ENCODE measurements at places on chromosomes 13 and 19. TPM values are rescaled to one million over a fixed set of nuclear protein-coding genes. Genes with fewer than 3 reads are reported as not detected.

- peaks cover 8% of the 10 kb centered on the region for H3K36me3 ChIP-seq
- peaks cover 1% of the 10 kb centered on the region for H3K27me3 ChIP-seq
- peak; percentile 37 for DNase-seq
- peak overlapping the region; percentile 97 for H3K27ac ChIP-seq
- H3K4me1 ChIP-seq = peaks cover 16% of the 10 kb centered on the region
These were observed 1.5 kb downstream of the TCF3 start for GRCh38 chr19:1650650-1651567.

DNA sequence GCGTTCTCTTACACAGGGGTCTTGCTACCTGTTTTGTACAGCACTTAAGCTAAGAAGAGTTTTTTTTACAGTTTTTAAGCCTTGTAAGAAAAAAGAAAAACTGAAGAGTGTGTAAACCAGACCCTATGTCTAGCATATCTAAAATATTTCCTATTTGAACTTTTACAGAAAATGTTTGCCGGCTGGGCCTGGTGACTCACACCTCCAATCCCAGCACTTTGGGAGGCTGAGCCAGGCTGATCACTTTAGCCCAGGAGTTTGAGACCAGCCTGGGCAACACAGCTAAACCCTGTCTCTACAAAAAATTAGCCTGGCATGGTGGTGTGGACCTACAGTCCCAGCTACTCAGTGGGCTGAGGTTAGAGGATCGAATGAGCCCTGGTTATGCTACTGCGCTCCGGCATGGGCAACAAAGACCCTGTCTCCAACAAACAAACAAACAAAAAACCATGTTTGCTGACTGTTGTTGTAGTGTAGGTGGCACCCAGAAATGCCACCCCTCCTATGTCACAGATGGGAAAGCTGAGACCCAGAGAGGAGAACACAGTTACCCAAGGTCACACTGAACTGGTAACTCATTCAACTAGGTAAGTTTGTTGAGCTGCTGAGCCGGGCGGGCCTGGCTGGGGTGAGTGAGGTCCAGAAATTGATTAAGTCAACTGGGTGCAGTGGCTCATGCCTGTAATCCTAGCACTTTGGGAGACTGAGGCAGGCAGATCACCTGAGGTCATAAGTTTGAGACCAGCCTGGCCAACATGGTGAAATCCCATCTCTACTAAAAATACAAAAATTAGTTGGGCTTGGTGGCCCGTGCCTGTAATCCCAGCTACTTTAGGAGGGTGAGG lies 1.9 kb upstream of the VASP start:
- peaks cover 8% of the 10 kb centered on the region for H3K36me3 ChIP-seq
- peak overlapping the region; percentile 95 for H3K4me3 ChIP-seq

DNA sequence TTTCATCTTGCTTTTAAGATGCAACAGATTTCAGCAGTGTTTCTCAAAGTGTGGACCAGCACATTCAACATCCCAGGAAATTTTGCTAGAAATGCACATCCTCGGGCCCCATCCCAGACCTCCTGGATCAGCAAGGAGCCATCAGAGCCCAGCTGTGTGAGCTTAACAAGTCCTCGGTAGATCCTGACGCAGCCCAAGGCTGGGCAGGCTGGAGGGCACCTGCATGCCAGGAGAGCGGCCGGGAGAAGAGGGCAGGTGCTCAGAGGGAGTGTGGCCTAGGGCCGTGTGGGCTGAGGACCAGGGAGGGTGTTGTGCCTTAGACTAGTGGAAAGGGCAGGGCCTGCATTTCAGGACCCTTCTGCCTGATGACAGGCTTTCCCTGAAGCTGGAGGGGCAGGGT lies 2.2 kb upstream of the MCF2L start:
- no peak overlapping the region for H3K27ac ChIP-seq
- H3K4me1 ChIP-seq = peaks cover 9% of the 10 kb centered on the region
- peaks cover 31% of the 10 kb centered on the region for H3K27me3 ChIP-seq

- no peak overlapping the region for H3K4me3 ChIP-seq
- no peaks in the 10 kb centered on the region for H3K27me3 ChIP-seq
- H3K36me3 ChIP-seq = peaks cover 53% of the 10 kb centered on the region
- DNase-seq = no peak
These were observed 7.6 kb upstream of the CD79A start for GRCh38 chr19:41869374-41869955.

DNA sequence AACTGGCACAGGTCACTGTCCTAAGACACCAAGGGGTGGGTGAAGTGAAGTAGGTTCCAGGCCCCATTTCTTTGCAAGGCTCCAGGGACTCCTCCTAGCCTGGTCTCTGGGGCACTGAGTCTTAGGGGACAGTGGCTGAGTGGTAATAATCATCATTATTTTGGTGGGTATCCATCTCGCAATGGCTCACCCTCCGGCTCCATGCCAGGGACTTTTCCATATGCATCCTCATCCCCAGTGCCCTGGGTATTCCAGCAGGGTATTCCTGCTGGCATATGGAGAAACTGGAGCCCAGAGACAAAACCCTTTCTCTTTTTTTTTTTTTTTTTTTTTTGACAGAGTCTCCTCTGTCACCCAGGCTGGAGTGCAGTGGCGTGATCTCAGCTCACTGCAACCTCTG lies 2.5 kb downstream of the PDE4A start:
- no peak for DNase-seq
- H3K27ac ChIP-seq = no peak overlapping the region
- H3K4me1 ChIP-seq = peaks cover 70% of the 10 kb centered on the region
- no peaks in the 10 kb centered on the region for H3K27me3 ChIP-seq

- no peak overlapping the region for H3K4me3 ChIP-seq
- DNase-seq = no peak
- peaks cover 7% of the 10 kb centered on the region for H3K4me1 ChIP-seq
- no peak overlapping the region for H3K27ac ChIP-seq
These were observed 407.2 kb downstream of the KCNRG start for GRCh38 chr13:50422181-50423148.

DNA sequence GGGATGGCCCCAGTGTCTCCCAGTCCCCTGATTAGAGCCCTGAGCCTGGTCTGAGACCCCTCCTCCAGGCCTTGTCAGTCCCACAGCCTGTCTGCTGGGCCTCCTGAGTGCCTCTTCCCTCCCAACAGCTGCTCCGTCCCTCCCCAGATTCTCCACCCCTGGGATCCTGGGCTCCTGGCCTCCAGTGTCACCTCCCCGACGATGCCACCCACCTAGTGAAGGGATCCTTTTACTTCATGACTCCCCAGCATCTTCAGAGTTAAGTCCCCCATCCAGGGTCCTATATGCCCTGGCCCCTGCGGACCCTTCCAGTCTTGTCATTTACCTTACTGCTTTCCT lies 4.4 kb upstream of the PRX start:
- peaks cover 9% of the 10 kb centered on the region for H3K36me3 ChIP-seq
- peaks cover 25% of the 10 kb centered on the region for H3K4me1 ChIP-seq
- H3K27ac ChIP-seq = peak overlapping the region; percentile 4
- DNase-seq = no peak
- no peak overlapping the region for H3K4me3 ChIP-seq

DNA sequence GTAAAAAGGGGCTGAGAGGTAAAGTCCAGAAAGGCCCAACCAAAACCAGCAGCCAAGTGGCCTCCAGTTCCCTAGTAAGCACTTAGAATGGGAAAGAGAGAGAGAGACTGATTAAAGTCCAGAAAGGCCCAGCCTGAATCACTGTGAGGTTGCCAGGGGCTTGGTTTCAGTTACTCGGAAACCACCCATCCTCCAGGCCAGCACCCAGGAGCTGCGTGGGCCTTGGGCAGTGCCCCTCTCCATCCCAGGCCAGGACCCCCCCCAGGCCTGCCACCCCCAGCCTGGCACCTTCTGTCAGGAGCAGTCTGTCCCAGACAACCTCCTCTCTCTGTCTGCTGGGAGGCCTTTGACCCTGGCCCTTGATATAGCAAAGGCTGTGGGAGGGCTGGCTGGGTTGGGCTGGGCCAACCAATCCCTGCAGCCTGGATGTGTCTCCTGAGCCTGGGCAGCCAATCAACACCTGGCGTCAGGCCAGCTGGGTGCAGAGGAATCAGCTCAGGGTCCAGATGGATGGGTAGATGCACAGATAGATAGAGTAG lies at the start of gene CYP4F2:
CYP4F2 (minus strand) TSS at position 337 of the 539 bp plus-strand sequence. CDS start 463 bp downstream, outside the sequence.
- no peak within 1 kb of the TSS for H3K4me3 ChIP-seq
- H3K4me1 ChIP-seq = no peaks in the 10 kb centered on the region
- DNase-seq = no peak
- H3K27ac ChIP-seq = no peak within 1 kb of the TSS
- peaks cover 26% of the 10 kb centered on the region for H3K27me3 ChIP-seq
- H3K36me3 ChIP-seq = no peaks in the 10 kb centered on the region

DNA sequence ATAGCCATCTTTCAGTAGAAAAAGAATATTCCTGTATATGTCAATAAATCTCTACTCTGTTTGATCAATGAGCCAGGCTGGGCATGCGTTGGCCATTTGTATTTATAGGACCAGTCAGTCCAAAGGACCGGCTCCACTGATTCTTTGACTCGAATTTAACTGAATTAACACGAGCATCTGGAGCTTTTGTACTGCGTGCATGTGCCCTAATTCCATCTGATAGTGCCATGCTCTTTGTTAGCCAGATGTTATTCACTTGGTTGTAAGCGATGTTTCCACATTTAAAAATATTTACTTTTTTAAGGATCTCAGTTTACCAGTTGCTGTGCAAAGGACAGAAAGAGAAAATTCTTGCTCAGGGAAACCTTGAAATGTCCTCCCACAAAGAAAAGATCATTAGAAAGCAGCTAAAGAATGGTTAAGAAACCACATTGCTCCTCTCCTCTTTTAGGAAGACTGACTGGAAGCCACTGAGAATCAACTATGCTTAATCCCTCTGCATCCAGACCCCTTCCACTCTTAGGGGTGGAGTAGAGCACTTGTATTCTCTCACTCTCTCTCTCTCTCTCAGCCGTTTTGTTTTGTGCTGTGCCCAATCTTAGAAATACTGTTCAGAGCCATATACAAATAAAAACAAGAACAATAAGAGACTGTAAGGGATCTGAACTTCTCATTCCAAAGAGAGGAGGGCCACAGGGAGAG lies 165.8 kb downstream of the DCLK1 start:
- no peaks in the 10 kb centered on the region for H3K27me3 ChIP-seq
- H3K36me3 ChIP-seq = no peaks in the 10 kb centered on the region
- no peak for DNase-seq
- H3K4me3 ChIP-seq = no peak overlapping the region

GRCh38 chr13:27270594-27271520 lies at the start of gene RASL11A:
Gene RASL11A, plus strand, starts transcription at chr13:27270830. Its CDS starts 115 bp downstream, at chr13:27270945.
- H3K36me3 ChIP-seq = no peaks in the 10 kb centered on the region
- peaks cover 11% of the 10 kb centered on the region for H3K4me1 ChIP-seq
- peak; percentile 63 for DNase-seq
- H3K27ac ChIP-seq = peak within 1 kb of the TSS; percentile 24
- peak within 1 kb of the TSS; percentile 89 for H3K4me3 ChIP-seq

DNA sequence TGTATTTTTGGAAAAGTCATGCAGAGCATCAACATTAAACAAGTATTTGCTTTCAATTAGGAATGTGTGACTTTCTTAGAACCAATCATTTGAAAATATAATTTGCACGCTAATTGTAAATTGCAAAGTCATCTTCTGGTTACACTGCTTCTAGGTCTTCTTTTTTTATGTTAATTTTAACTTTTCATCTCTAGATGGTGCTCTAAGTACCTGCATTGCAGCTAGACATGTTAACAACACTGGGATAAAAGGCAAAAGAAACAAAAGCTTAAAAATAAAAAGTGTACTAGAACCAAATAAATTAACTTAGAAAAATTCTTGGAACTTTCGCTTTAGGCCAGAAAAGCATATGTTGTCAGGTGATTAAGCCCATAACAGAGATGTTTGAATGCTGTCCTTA lies 2758.2 kb downstream of the PCDH9 start:
- H3K4me1 ChIP-seq = no peaks in the 10 kb centered on the region
- no peaks in the 10 kb centered on the region for H3K27me3 ChIP-seq
- H3K4me3 ChIP-seq = no peak overlapping the region
- DNase-seq = no peak
- no peaks in the 10 kb centered on the region for H3K36me3 ChIP-seq

DNA sequence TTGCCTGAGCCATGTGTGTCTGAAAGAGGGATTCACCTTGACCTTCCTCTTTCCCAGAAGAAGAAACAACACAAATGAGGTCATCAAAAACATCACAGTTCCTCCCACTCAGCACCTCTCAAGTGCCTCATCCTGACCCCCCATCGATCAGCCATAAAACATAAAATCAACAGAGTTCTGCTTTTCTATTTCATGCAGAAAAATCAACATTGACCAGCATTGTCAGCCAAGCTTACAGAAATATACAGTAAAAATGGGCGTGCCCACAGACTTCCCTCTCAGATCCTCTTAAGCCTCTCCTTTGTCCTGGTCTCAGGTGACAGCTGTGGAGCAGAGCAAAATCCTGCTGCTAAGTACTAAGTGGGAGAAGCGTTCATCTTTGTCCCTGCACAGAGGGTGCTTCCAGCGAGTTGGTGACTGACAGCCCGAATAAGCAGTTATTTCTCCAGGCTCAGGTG lies 213.3 kb downstream of the OLFM4 start:
- H3K36me3 ChIP-seq = no peaks in the 10 kb centered on the region
- no peak overlapping the region for H3K4me3 ChIP-seq
- no peaks in the 10 kb centered on the region for H3K4me1 ChIP-seq
- no peaks in the 10 kb centered on the region for H3K27me3 ChIP-seq
- H3K27ac ChIP-seq = no peak overlapping the region
- DNase-seq = no peak

- H3K36me3 ChIP-seq = no peaks in the 10 kb centered on the region
- H3K27me3 ChIP-seq = peaks cover 24% of the 10 kb centered on the region
These were observed 59.6 kb downstream of the NUFIP1 start for GRCh38 chr13:44929692-44930091.

- no peak overlapping the region for H3K4me3 ChIP-seq
- no peaks in the 10 kb centered on the region for H3K27me3 ChIP-seq
- no peak for DNase-seq
- no peaks in the 10 kb centered on the region for H3K4me1 ChIP-seq
These were observed 9.3 kb upstream of the ZNF554 start for GRCh38 chr19:2810141-2811091.

- H3K27ac ChIP-seq = no peak overlapping the region
- H3K4me1 ChIP-seq = no peaks in the 10 kb centered on the region
- H3K4me3 ChIP-seq = no peak overlapping the region
- no peaks in the 10 kb centered on the region for H3K36me3 ChIP-seq
These were observed 6.2 kb upstream of the COLGALT1 start for GRCh38 chr19:17549085-17549740.

GRCh38 chr13:97262058-97262457 lies 39.9 kb downstream of the MBNL2 start:
- H3K27ac ChIP-seq = peak overlapping the region; percentile 32
- H3K4me3 ChIP-seq = peak overlapping the region; percentile 6
- no peak for DNase-seq
- H3K4me1 ChIP-seq = peaks cover 64% of the 10 kb centered on the region
- H3K27me3 ChIP-seq = no peaks in the 10 kb centered on the region
- H3K36me3 ChIP-seq = peaks cover 9% of the 10 kb centered on the region

DNA sequence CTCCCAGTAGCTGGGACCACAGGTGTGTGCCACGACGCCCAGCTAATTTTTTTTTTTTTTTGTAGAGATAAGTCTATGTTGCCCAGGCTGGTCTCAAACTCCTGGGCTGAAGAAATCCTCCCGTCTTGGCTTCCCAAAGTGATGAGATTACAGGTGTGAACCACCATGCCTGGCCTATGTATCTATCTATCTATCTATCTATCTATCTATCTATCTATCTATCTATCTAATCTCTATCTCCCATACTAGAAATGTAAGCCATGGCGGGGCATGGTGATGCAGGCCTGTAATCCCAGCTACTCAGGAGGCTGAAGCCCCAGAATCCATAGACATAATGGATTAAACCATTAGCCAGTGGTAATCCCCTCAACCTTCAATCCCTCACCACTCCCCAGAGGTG lies 6.5 kb upstream of the SERTAD3 start:
- H3K4me1 ChIP-seq = no peaks in the 10 kb centered on the region
- H3K4me3 ChIP-seq = no peak overlapping the region
- H3K27me3 ChIP-seq = no peaks in the 10 kb centered on the region
- H3K27ac ChIP-seq = no peak overlapping the region
- no peaks in the 10 kb centered on the region for H3K36me3 ChIP-seq

NLRP9 gene
- not detected for total RNA-seq

MTRF1 gene
- total RNA-seq = 17.5 TPM

MTUS2 gene
- not detected for total RNA-seq

ZNF480 gene
- 3.5 TPM for total RNA-seq

SUPT20H gene
- 75.7 TPM for total RNA-seq

EBI3 gene
- total RNA-seq = 43.3 TPM

PRRG2 gene
- 1.2 TPM for total RNA-seq

PSG6 gene
- not detected for total RNA-seq

CCDC70 gene
- not detected for total RNA-seq
